ENCODE measurements at places on chromosomes 16 and 17. TPM values are rescaled to one million over a fixed set of nuclear protein-coding genes. Genes with fewer than 3 reads are reported as not detected.

The CHST4 gene
- not detected for total RNA-seq

DNA sequence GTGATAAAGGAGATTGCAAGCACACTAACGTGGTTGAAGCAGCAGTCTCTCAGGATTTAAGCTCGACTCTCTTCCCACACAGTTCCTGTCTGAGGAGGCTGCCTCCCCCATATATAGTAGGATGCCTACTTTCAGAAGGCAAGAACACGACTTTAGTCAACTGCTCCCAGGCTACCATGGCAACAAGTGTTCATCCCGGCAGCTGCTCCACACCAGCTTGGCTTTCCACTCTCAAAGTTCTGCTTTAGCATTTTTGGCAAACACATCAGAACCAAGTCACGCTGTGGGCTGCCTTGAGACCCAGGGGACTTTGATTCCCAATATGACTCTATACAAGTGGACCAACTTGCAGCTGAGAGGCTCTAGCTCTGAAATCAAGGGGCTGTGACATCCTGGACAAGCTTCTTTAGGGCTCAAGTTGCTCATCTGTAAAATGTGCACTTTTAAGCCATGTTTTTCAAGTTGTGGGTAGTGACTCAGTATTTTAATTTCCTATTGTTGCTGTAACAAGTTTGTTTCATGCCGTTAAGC, 16.5 kb downstream of the ZP2 start:
- no peak for DNase-seq

GRCh38 chr16:23051587-23051986, 97.7 kb downstream of the USP31 start:
- no peak for DNase-seq

GRCh38 chr17:28949185-28950016, 1.9 kb downstream of the PHF12 start:
- peak; percentile 65 for DNase-seq

DNA sequence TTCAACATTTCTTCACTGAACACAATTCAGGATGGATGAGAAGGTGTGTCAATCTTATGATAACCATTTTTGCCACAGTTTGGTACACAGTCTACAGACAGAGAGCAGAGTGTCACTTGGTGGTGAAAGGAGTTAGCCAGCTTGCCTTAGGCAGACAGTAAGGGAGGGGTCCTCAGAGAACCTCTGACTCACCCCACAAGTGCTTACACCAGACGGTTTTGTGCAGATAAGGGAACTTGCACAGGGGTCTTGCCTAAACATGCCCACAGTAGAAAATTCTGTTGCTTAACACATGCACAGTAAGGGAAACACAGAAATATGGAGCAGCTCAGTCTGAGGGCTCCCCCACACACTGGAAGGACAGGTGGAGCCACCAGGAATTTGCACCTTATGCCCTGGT, 204.5 kb upstream of the CDH8 start:
- no peak for DNase-seq

DNA sequence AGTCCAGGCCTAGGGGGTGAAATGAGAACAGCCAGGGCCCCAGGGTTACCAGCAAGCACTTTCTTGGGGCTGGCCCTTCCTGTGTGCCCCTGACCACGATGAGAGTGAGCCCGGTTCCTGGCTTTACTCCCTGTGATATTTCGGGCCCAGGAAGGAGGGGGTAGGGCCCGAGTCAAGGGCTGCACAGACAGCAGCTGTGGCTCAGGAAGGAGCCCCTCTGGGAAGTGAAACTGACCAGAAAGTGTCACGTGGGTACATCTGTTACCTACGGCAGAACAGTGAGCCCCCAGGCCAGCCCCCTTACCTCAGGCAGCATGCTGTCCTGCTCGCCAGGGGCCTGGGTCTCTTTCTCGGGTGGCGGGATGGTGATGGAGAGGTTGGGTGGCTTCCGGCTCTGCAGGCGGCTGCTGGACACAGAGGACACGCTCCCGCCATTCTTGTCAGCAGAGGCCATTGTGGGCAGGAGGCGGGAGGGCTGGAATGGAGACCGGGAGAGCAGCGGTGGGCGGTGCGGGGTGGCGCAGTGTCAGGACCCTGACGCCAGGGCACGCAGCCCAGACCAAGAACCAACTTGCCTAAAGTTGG, 13.8 kb downstream of the AANAT start:
- DNase-seq, result no peak
